ENCODE measurements at places on chromosomes 2 and 18.

DNA sequence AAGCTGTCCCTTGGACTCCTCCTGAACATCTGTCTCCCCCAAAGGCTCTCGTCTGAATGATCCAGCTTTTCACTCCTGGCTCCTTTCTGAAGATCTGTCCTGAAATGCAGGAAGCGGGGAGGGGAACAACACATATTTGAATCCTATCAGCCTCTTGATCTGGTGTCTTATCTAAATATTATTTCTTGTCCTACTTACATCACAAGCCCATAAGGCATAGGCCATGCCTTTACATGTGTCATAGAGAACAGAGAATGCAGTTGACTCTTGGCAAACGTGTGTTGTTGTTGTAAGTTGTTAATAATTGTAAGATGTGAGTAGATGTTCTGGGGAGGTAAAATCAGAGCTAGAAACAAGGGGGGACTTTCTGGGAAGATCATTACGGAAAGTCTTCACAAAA, 57.4 kb downstream of the GATA6 start:
- no peak for DNase-seq

DNA sequence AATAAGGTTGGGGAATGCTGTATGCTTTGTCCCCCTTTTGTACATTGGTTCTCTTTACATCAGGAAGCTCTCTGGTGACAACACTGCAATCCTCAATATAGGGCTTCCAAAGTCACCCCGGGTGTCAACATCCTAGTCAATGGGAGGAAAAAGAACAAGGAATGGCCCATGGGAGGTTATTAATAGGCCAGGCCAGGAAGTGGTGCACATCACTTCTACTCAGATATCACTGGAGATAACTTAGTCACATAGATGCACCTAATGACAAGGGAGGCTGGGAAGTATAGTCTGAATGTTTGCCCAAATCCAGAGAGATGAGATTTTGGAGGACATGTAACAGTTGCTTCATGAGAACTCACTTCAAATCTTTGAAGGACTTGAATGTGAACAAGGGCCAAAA, 274.7 kb downstream of the DYSF start:
- DNase-seq, result no peak

DNA sequence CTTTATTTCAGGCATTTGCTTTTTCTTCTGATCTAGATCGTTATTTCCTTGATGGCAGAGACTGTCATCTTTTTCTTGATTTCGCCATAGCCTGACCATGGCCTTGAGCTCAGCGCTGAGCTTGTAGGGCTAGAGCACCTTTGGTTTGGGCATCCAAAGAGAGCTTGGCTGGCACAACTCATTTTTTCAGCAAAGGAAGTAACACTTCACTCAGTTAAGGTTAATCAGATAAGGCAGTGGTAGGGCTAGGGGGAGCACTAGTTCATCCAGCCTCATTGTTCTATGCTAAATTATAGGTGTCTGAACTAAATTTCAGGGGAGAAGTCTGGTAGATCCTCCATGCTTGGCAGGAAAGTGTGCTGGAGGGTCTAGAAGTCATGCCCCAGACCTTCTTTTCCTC, 125.0 kb downstream of the SETBP1 start:
- DNase-seq, result no peak

DNA sequence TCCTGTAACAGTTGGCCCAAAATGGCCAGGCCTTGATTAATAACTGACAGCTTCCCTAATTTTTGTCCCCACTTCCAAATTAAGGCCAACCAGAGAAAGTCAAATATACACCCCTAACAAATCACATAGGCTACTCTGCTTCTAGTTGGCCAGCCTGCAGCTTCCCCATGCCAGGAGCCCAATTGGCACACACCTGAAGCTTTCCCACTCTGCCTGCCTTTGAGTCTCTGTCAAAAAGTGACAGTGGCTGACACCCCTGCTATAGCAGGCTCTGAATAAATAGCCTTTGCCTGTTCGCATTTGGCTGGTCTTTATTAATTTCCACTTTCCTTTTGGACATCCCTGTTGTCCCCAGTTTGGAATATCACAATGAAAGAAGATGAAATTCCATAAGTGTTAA, 256.6 kb upstream of the NCKAP5 start:
- no peak for DNase-seq

DNA sequence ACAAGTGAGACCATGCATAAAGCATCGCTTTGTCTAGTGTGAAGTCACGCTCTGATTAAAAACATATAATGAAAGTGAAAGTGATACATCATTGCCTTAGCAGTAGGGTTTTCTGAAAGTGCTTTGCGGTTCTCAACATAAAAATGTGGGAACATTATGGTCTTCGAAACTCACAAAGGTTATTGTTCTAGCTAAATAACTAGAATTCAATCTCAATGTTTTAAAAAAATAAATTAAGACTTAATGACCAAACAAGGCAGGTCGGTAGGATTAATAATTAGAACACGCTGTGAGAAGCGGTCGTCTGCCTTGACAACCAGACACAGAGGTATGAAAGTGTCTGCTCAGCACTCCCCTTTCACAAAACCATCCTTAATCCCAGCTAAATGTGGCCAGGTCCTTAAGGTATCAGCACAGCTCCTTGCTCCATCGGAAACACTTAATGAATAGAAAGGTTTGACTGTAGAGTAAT, 42.2 kb downstream of the KLHL14 start:
- DNase-seq, result no peak

GRCh38 chr2:95013726-95014125, 11.8 kb upstream of the MAL start:
- DNase-seq, result no peak

DNA sequence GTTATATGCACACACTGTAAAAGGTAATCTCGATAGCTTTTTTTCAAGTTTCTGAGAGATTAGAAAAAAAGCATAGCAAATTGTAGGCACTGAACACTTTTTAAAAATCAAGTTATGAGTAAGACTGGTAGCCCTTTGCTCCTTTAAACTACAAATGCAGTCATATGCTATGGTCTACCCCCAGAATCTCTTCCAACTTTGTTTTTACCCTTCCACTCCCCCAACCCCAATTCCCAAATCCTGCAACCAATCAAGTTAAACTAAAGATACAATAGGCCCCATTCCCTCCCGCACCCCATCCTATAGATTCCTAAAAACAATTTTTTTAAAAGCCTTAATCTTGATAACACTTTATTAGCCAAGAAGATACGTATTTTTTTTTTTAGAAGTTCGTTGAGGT, 752 bp upstream of the BAZ2B start:
- DNase-seq, result no peak

DNA sequence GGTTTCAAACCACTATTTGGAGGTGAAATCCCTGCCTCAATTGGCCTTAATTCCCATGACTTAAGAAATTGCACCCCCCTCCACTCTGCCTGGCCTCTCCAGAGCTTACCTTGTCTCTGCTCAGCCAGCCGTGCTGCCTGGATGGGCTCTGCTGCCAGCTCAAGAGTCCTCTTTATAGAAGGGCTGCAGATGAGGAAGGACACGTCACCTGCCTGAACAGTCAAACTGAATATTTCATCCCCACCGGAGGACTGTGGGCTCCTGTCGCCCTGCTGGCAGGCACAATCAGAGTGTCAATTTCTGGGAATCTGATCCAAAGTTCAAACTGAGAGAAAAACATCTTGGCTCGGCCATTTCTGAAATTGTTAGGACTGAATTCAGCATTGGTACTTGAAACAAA, at the start of gene OTOS:
Gene OTOS, minus strand, starts transcription at position 148 of the 400 bp plus-strand sequence. CDS start 332 bp downstream, outside the sequence.
- DNase-seq, result no peak

Measured in NCI-H2081 (cell line).